ENCODE measurements at places on chromosomes 1 and 21. TPM values are rescaled to one million over a fixed set of nuclear protein-coding genes. Genes with fewer than 3 reads are reported as not detected.

- H3K36me3 ChIP-seq: no peaks in the 10 kb centered on the region
- no peak for DNase-seq
- no peaks in the 10 kb centered on the region for H3K27me3 ChIP-seq
- no peaks in the 10 kb centered on the region for H3K4me1 ChIP-seq
- H3K27ac ChIP-seq: peak overlapping the region; percentile 42
- H3K4me3 ChIP-seq: no peak overlapping the region
These were observed 7.6 kb downstream of the CYP4B1 start for GRCh38 chr1:46806196-46807020.

KRTAP19-5 gene
- total RNA-seq: not detected

SPATA46 gene
- total RNA-seq: not detected

GRCh38 chr1:208950206-208950605, 633.3 kb upstream of the CAMK1G start:
- H3K36me3 ChIP-seq: no peaks in the 10 kb centered on the region
- no peak overlapping the region for H3K4me3 ChIP-seq
- H3K27ac ChIP-seq: no peak overlapping the region
- H3K4me1 ChIP-seq: peaks cover 3% of the 10 kb centered on the region

- H3K36me3 ChIP-seq: no peaks in the 10 kb centered on the region
- H3K4me1 ChIP-seq: peaks cover 5% of the 10 kb centered on the region
- peak within 1 kb of the TSS; percentile 13 for H3K4me3 ChIP-seq
- H3K27ac ChIP-seq: no peak within 1 kb of the TSS
- DNase-seq: no peak
These were observed at the start of gene FNDC10 for GRCh38 chr1:1599935-1600860. TSS of gene FNDC10 (minus strand) at chr1:1600135. CDS start at chr1:1600015, 120 bp downstream.

DNA sequence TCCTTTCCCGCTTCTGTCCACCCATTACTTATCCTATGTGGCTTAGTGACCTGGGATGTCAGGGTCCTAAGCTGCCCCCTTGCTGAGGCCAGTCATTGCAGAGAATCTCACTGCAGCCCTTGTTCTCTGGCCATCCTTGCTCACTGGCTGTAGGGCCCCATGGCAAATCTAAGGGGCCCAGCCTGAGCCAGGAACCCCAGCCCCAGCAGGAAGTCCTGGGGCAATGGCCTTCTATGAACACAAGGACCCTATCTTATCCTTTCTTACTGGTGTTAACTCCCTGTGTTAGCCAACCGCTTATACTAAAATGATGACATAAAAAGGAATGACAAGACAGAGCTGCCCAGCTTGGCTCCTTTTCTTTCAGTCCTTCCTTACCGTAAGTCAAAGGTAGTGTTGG, 29.9 kb downstream of the DHCR24 start:
- H3K4me1 ChIP-seq: no peaks in the 10 kb centered on the region
- H3K4me3 ChIP-seq: no peak overlapping the region
- H3K27ac ChIP-seq: no peak overlapping the region
- H3K36me3 ChIP-seq: no peaks in the 10 kb centered on the region
- DNase-seq: no peak

GRCh38 chr1:229370601-229371021, 27.8 kb upstream of the CCSAP start:
- DNase-seq: no peak
- H3K4me1 ChIP-seq: no peaks in the 10 kb centered on the region
- no peaks in the 10 kb centered on the region for H3K36me3 ChIP-seq
- peaks cover 15% of the 10 kb centered on the region for H3K27me3 ChIP-seq
- no peak overlapping the region for H3K4me3 ChIP-seq

DNA sequence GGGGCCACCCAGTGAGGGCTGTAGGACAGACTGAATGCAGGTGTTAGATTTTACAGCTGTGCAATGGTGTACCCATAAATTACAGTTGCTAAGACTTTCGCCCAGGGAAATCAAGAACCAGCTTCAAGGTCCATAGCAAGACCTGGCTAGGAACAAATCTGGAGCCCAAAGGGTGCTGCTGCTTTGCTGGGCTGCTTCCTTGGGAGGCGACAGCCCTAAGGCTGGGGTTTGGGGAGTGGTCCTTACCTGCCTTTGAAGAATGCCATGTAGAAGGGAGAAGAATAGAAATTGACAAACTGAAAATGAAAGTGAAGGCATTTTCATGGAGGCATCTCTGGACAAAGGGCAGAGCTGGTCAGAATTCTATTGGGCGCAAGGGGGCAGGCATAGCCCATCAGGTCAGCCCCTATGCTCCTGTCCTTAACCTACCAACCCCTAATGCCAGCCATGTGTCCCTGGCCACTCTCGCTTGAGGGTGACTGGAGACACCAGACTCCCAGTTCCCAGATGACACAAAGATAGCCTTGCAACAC, 7.6 kb upstream of the ARHGEF19 start:
- no peak overlapping the region for H3K27ac ChIP-seq
- no peaks in the 10 kb centered on the region for H3K36me3 ChIP-seq
- no peak for DNase-seq
- no peaks in the 10 kb centered on the region for H3K27me3 ChIP-seq
- H3K4me3 ChIP-seq: no peak overlapping the region
- H3K4me1 ChIP-seq: peaks cover 18% of the 10 kb centered on the region

GRCh38 chr1:56837244-56837939, 17.2 kb upstream of the C8A start:
- H3K27ac ChIP-seq: no peak overlapping the region
- H3K36me3 ChIP-seq: no peaks in the 10 kb centered on the region
- no peaks in the 10 kb centered on the region for H3K27me3 ChIP-seq
- H3K4me3 ChIP-seq: no peak overlapping the region
- H3K4me1 ChIP-seq: no peaks in the 10 kb centered on the region

APH1A gene
- 109 TPM for total RNA-seq

- H3K27ac ChIP-seq: no peak overlapping the region
- no peaks in the 10 kb centered on the region for H3K4me1 ChIP-seq
- DNase-seq: no peak
- no peaks in the 10 kb centered on the region for H3K36me3 ChIP-seq
These were observed 8.6 kb upstream of the LRRC8C start for GRCh38 chr1:89624314-89624713.

- no peaks in the 10 kb centered on the region for H3K36me3 ChIP-seq
- H3K27me3 ChIP-seq: no peaks in the 10 kb centered on the region
- no peak overlapping the region for H3K27ac ChIP-seq
- no peak overlapping the region for H3K4me3 ChIP-seq
These were observed 108.3 kb downstream of the HIVEP3 start for GRCh38 chr1:41810446-41810845.

ZFP69B gene
- 1.9 TPM for total RNA-seq

DNA sequence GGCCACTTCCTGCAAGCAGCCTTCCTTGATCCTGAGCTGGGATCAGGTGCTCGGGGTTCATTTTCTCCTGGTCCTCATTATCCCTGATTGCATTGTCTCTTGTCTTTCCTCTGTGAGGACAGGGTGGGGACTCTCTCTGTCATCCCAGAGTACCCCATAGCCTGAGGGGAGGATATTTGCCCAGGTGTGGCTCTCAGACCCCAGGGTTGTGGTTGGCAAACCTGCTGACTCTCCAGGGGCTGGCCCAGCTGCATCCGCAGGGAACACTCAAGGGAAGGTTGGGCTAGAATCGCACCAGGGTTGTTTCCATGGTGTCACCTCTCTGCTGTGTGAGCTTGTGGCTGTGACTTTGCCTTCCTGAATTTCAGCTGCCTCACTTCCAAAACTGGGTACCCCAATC, 276.8 kb upstream of the C1orf174 start:
- H3K27me3 ChIP-seq: no peaks in the 10 kb centered on the region
- H3K27ac ChIP-seq: no peak overlapping the region
- no peak for DNase-seq
- H3K4me3 ChIP-seq: no peak overlapping the region

- no peak for DNase-seq
- H3K36me3 ChIP-seq: no peaks in the 10 kb centered on the region
- H3K4me1 ChIP-seq: no peaks in the 10 kb centered on the region
- H3K4me3 ChIP-seq: no peak overlapping the region
These were observed 194.5 kb upstream of the PLD5 start for GRCh38 chr1:242718967-242719366.

- no peaks in the 10 kb centered on the region for H3K27me3 ChIP-seq
- H3K4me3 ChIP-seq: no peak overlapping the region
- no peak for DNase-seq
- H3K27ac ChIP-seq: no peak overlapping the region
These were observed 76.1 kb downstream of the VCAM1 start for GRCh38 chr1:100795646-100795985.

DNA sequence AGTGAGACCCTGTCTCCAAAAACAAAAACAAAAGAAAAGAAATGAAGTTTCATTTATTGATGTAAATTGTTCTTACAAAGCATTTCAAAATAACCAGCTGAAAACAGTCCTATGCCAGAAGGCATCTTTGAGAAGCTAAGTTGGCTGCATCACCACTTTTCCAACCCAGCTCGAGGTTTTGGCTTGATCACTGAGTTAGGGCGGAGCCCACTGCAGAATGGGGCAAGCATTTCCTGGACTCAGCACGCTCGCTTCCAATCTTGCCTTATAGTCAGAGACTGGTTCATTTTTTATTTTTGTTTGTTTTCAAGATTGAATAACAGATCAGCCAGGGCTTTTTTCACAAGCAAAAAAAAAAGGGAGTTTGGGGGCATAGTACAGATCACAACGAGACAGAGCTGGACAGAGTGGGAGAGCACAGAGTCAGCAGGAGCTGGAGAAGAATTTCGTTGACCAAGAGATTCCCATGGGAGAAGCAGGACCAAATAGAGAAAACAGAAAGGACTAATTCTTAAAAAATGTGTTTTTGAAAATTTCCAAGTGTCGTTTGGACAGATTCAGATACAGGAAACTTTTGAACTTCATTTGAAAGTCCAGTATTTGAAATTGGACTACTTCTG, 23.5 kb upstream of the COL6A1 start:
- DNase-seq: no peak
- no peaks in the 10 kb centered on the region for H3K27me3 ChIP-seq
- no peaks in the 10 kb centered on the region for H3K36me3 ChIP-seq
- no peak overlapping the region for H3K4me3 ChIP-seq

DNA sequence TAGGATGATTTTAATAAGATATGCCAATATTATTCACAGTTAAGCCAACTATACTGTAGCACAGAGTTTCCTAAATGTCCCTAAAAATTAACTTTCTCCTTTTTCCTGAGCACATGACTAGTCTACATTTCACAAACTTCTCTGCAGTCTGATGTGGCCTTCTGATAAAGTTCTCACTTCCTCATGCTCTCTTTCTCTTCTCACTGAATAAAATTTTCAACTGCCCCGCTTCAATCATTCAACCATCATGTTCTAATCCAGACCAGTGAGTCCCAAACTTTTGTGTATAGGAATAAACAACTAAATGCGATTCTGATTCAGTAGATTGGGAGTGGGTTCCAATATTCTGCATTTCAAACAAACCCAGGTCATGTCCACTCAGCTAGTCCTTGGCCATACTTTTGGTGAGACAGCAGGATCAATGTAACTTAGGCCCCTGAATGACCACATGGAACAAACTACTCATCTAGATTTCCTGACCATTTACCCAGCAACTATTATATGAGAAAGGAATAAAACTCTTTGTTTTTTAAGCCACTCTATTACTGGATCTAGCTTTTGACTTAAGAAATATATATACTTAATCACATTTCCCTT, 20.1 kb downstream of the TUT4 start:
- no peak for DNase-seq
- H3K27me3 ChIP-seq: no peaks in the 10 kb centered on the region
- no peaks in the 10 kb centered on the region for H3K4me1 ChIP-seq
- H3K27ac ChIP-seq: no peak overlapping the region
- no peak overlapping the region for H3K4me3 ChIP-seq

DNA sequence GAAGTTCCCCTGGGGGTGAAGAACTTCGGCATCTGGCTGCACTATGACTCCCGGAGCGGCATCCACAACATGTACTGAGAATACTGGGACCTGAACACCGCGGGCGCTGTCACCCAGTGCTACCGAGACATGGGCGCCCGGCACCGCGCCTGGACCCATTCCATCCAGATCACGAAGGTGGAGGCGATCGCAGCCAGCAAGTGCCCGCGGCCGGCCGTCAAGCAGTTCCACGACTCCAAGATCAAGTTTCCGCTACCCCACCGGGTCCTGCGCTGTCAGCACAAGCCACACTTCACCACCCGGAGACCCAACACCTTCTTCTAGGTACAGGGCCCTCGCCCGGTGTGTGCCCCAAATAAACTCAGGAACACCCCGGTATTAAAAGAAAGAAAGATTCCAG, 22.0 kb upstream of the SLC9A1 start:
- H3K27me3 ChIP-seq: no peaks in the 10 kb centered on the region
- no peak for DNase-seq
- H3K4me1 ChIP-seq: no peaks in the 10 kb centered on the region
- H3K4me3 ChIP-seq: no peak overlapping the region
- no peak overlapping the region for H3K27ac ChIP-seq

- H3K36me3 ChIP-seq: no peaks in the 10 kb centered on the region
- H3K4me1 ChIP-seq: no peaks in the 10 kb centered on the region
- H3K4me3 ChIP-seq: no peak overlapping the region
- no peak overlapping the region for H3K27ac ChIP-seq
These were observed 35.9 kb upstream of the SAMSN1 start for GRCh38 chr21:14581902-14582457.

CNKSR1 gene
- total RNA-seq: 88.0 TPM

INAVA gene
- total RNA-seq: 235 TPM

DNA sequence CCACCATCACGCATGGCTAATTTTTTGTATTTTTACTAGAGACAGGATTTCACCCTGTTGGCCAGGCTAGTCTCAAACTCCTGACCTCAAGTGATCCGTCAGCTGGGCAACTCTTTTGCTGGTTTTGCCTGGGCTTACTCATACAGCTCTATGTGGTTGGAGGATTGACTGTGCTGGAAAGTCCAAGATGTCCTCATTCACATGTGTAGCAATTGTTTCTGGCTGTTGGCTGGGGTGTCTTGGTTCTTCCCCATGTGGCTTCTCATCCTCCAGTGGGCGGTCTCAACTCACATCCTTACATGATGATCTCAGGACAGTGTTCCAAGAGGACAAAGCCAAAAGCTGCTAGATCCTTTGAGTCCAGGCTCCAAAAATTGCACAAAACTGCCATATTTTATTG, 53.3 kb downstream of the TEX35 start:
- no peak overlapping the region for H3K27ac ChIP-seq
- no peaks in the 10 kb centered on the region for H3K27me3 ChIP-seq
- peaks cover 5% of the 10 kb centered on the region for H3K4me1 ChIP-seq
- no peak overlapping the region for H3K4me3 ChIP-seq
- no peak for DNase-seq

DNA sequence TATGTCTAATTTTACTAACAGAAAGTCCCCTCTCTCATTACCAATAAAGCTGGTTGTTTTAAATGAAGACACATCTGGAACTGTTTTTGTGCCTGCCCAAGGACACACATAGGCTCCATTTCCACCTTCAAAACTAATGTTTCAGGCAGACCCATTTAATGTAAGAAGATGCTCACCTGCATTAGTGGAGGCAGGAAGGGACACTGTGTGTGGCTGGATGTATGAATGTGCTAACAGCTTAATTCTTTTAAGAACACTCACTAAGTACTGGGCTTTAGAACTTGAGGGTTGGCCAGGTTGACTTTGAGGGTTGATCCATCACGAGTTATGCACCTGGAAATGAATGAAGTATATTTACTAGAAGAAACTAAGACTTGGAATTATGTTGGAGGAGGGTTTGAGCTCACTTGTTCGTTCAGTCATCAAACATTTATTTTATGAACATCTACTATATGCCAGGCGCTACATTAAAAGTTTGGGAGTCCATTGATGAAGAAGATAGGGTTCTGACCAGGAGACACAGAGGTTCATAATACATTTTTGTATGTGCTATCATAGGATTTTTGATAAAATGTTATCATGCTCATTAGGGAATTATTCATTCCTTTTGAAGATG, 5.4 kb downstream of the JUN start:
- DNase-seq: no peak
- no peaks in the 10 kb centered on the region for H3K36me3 ChIP-seq
- peaks cover 18% of the 10 kb centered on the region for H3K4me1 ChIP-seq
- H3K4me3 ChIP-seq: no peak overlapping the region
